Nephron progenitor cell (in vitro differentiated cells): ENCODE measurements at places on chromosomes 1 and 21.

- DNase-seq: no peak
Measured at GRCh38 chr21:38120984-38121855, 135.6 kb upstream of the KCNJ15 start.

DNA sequence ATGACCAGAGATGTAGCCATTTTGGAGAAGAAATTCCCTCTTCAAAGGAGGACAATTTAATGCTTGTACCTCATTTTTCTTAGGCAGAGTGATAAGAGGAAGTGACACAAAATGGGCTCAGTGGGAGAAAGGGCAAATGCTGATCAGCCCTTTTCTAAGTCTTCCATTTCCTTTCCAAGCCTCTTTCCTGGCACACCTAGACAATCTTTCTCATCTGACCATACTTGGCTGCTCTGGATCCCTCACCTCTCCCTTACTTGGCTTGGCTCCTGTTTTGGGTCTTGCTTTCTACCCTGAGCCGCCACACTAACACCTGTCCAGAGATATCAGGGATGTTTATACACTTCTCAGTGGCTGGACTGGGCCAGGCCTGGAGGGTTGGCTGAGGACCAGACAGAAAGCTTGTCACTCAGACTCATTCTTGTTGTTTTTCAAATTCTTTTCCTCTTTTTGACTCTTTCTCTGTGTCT lies 13.1 kb downstream of the TXNIP start:
- DNase-seq: no peak

- DNase-seq: no peak
Measured at GRCh38 chr21:15249285-15249993, 184.6 kb upstream of the NRIP1 start.

GRCh38 chr1:84319662-84320061 lies 18.2 kb downstream of the SAMD13 start:
- DNase-seq: no peak

DNA sequence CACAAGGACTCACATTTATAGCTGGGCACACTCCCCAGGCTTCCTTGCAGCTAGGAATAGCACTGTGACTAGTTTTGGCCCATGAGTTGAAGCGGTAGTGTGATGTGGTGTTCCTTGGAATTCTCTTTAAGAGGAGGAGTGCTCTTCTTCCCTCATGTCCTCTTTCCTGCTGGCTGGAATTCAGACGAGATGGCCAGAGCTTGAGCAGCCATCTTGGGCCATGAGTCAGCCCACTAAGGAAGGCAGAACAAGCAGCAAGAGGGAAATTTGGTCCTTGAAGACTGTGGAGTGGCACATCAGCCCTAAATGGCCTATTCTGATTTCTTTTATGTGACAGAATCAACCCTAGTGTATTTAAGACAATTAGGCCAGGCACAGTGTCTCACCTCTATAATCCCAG lies 20.0 kb downstream of the HTR6 start:
- no peak for DNase-seq

GRCh38 chr1:44377925-44378784 lies 23.1 kb upstream of the ERI3 start:
- DNase-seq: peak; percentile 67

DNA sequence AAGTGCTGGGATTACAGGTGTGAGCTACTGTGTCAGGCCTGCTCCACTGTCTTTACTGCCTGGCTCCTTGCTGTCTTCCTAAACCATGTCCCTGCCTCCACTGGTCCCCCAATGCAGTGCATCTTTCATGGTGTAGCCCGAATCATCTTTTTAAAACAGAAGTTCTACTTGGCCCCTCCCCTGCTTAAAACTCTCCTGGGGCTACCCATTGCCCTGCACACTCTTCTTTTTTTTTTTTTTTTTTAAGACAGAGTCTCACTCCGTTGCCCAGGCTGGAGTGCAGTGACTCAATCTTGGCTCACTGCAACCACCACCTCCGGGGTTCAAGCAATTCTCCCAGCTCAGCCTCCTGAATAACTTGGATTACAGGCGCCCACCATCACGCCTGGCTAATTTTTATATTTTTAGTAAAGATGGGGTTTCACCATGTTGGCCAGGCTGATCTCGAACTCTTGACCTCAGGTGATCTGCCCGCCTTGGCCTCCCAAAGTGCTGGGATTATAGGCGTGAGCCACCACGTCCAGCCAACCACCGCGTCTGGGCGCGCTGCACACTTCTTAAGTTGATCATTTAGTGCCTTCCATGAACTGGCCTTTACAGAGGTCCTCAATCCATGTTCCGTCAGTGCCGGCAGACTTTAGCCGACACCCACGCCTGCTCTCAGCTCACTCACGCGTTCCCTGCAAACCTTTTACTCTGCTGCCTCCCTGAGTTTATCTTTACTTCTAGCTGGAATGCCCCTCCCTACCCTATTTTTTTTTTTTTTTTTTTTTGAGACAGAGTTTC lies 2.4 kb downstream of the FCN3 start:
- no peak for DNase-seq

GRCh38 chr1:201253906-201254624 lies 29.2 kb upstream of the PKP1 start:
- DNase-seq: no peak

DNA sequence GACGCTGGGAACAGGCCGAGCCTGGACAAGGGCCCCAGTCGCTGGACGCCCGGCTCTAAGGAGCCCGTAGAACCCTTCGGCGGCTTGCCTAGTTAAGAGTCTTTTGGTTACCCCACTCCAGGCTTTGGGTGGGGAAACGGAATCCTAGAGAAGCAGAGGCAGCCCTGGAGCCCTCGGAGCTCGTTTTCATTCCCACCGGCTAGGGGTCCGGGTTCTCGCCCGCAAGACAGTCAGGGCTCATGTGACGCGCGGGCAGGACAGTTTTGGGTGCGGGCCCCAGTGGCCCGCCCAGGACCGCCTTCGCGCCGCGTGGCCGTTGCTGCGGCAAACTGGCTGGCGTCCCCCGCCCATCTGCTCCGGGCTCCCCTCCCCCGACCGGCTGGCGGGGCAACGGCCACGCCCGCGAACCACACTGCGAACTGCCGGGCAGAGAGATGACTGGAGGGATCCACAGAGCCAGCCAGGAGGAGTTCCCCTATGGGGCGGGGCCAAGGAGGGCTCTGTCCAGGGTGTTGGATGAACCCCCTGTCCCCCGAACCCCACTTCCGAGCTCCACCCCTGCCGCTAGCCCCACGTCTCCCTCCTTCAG lies 829 bp upstream of the HES2 start:
- DNase-seq: peak; percentile 47

DNA sequence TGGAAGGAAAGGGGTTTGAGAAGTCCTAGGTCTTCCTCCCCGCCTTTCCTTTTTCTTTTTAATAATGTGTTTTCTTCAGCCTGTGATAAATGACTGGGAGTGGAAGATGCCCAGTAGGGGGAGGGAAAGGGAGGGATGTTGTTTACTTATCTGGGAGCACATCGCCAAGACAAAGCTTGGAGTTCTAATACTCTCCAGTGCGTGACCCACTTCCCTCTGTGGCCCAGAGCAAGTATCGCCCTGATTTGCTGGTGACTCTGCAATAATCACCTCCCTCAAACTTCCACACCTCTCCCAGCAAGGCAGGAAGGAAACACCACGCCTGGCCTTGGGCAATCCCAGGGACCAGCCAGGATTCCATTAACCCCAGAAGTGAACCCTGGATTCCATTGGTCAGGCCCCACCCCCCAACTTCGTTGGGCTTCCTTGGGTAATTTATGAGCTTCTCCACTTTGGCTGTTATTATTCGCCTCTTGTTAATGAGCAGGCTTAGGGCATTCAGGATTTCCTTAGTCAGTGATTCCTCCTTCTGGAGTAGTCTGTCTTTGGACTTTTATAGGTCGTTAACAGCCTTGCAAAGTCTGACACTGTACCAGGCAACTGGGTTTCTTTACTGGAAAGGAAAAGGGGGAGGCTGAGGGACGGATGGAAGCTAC lies 24.3 kb upstream of the GRHL3 start:
- DNase-seq: peak; percentile 61

- no peak for DNase-seq
Measured at GRCh38 chr1:76430531-76430930, 356.0 kb downstream of the ST6GALNAC3 start.

GRCh38 chr1:205535096-205535495 lies 30.6 kb downstream of the CDK18 start:
- DNase-seq: no peak

DNA sequence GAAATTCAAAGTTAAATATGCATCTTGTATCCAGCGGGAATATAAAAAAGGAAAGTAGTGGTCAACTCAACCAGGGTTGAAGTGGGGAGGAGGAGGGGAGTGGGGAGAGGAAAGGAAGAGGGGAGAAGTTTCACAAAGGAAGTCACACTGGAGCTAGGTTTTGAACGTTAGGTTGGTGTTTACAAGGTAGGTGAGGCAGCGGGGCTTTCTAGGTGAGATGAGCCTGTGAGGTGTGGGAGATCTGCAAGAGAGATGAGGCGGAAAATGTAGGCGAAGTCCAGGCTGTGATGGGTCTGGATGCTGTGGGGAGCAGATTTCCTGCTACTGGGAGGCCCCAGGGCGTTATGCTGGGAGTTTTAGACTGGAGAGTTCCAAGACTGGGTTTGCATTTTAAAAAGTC lies 36.1 kb upstream of the IL20 start:
- DNase-seq: no peak

GRCh38 chr1:243946253-243946652 lies 96.2 kb upstream of the AKT3 start:
- no peak for DNase-seq

DNA sequence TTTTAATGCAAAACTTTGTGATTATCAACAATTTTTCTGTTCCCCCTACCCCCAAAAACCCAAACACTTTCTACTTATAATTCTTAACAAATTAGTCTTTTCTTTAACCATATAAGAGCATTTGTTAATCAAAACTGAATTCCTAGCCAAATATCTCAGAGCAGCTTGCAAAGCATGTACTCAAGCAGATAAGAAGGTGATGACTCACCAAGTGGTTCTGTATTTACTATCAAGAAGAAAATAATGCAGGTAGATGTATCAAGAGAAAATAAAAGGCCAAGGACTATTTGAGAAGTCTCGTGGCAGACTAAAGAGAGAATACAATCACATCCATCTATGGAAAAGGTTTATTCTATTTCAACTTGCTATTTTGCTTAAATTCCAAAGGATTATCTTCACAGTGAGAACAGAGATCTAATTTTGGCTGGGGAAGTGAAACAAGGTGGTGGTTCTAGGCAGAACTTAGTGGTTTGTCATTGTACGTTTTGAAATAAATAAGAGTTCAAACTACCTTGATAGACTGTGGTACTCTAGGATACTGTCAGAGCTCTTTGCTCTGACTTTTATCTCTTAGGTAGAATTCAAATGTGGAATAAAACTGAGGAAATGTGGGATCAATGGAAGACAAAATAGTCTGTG lies 94.7 kb upstream of the NRIP1 start:
- DNase-seq: no peak

GRCh38 chr1:109762821-109763645 lies 690 bp downstream of the EPS8L3 start:
- no peak for DNase-seq

DNA sequence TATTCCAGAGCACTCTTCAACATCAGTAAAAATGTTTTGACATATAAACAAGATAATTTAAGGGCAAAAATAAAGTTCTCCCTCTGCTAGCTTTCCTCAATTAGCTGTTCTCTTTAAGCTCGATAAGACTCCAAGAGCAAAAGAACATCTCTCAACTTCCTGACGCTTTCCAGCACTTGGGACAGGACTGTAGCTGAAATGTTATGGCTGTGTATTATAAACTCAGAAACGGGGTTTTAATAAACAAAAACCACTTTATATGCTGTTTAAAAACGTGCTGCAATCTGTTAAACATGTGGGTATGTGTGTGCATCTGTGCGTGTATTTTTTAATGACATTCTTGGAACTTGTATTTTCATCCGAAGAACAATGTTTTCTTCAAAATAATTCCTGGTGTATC lies 71.5 kb upstream of the RGS2 start:
- no peak for DNase-seq

- DNase-seq: no peak
Measured at GRCh38 chr1:175155936-175156335, 36.6 kb downstream of the KIAA0040 start.

DNA sequence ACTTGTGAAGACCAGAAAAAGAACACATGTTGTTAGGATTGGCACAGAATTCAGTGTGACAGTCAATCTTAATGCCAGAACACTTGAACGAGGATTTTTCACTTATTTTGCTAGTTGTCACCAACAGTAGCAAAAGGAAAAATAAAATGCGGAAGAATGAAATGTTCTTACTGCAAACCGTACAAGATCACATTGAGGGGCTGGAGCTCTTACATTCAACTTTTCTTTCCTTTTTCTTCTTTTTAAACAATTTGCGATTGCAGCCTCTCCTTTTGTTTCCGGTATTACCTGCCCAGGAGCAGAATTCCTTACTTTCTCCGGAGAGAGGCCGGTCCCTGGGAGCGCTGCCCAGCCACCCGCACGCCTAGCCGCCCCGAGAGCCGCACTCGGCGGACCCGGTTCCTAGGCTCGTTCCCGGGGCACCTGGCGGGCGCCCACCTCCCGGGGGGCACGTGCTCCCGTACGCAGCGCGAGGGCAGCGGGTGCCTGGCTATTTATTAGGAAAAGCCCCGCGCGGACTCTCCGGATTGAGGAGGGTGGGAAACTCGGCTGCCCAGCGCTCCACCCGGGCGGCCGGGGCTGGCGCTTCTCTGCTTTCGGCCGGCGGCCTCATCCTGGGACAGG lies 1.2 kb upstream of the CAMTA1 start:
- no peak for DNase-seq

DNA sequence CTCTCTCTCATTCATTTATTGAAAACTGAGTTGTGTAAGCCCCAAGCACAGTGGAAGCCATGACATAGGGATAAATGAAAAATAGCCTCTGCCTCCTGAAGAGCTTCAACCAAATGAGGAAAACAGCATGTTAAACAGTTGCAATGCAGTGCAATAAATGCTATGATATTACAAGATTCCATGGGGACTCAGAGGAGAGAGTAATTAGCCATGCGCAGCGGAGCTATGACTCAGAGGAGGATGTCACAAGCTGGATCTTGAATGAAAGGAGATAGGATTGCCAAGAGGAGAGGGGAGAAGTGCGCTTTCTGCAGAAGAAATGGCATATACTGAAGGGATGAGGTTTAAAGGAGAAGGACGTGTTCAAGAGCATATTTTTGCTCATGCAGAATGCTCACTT lies 231.3 kb upstream of the PLXNA2 start:
- DNase-seq: no peak

GRCh38 chr1:102821707-102822106 lies 286.6 kb downstream of the COL11A1 start:
- DNase-seq: no peak

- no peak for DNase-seq
Measured at GRCh38 chr21:42366292-42367010, at the start of gene TFF1. TFF1 (minus strand) TSS chr21:42366535; CDS start chr21:42366495, 40 bp downstream.

DNA sequence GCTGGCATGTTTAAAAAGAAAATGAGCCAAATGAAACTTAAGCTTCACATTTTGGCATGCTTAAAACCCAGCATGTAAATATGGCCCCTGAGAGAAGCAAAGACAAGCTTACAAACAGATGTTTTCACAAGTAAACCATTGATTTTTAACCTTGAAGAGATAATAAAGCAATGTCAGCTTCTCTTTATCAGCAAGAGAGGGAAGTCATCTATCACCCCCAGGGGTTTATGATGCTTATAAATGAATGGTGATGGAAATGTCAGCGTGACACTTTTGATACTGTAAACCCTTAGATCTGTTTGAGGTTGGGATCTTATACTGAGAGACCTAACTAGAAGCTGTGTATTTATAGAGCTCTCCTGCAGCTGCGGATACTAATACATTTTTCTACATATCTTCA lies 471.3 kb downstream of the PLA2G4A start:
- no peak for DNase-seq
